ENCODE measurements at places on chromosomes 4 and X.

DNA sequence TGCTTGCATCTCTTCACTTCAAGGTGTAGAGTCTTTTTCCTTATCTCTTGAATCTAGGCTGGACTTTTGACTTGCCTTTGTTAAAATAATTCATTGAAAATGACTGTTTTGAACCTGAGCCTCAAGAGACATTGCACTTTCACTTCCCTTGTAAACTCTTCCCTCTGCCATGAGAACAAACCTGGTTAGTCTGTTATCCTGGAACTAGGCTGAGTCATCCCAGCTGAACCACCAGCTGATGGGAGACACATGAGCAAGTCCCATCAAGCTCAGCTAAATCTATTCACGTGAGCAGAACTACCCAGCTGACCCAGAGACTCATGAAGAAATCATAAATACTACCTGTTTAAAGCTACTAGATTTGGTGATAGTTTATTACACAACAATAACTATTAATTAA, 202.3 kb upstream of the CENPE start:
- DNase-seq = no peak

GRCh38 chr4:187103351-187103750, 379.7 kb upstream of the FAT1 start:
- no peak for DNase-seq

DNA sequence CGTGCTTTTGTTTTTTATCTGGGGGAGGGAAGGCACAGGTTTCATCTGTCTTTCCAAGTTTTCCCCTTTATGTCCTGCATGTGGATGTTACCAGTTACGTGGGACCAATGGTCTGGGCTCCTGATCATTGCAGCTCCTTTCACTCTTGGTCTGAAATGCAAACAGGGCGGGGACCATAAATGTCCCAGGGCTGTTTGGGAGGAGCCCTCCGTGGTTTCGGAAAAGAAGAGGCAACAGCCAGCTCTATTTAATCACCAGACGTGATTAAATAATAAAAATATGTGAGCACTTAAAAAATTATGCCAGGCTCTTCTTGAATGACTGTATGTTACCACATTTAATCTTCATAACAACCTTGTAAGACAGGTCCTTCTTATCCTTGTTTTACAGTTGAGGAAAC, 30.8 kb upstream of the C1GALT1C1 start:
- no peak for DNase-seq

DNA sequence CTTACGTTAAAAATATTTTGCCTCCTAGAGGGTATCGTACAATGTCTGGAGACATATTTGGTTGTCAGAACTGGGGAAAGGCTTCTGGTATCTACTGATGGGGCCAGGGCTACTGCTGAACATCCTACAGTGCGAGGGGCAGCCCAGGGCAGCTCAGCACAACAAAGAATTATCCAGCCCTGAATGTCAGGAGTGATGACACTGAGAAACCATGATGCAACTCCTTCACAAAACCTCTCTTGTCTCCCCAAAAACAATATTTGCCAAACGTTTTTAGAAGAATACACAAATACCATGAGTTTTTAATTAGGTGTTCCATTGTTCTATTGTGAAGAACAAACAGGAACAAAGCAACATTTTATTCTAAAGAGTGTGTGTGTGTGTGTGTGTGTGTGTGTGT, 43.4 kb upstream of the CLNK start:
- DNase-seq = no peak

GRCh38 chr4:2836391-2836859, 7.2 kb upstream of the ADD1 start:
- DNase-seq = no peak

DNA sequence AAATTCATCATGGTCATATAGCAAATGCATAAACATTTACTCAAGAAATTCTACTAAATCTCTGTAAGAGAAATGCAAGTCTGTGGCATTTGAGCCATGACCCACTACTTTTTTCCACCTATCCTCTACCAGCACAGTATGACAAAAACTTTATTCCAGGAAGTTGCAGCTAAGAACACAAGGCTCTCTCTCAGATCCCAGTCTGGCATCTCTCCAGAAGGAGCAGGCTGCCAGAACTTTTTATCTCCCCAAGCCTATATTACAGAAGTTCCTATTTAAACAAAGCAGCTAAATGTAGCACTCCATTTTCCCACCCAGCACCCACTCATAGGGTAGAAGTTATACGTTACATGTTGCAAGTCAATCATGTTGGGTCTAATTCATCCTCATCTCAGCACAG, 49.3 kb upstream of the EPGN start:
- no peak for DNase-seq

GRCh38 chr4:153485359-153485758, 19.2 kb downstream of the TMEM131L start:
- no peak for DNase-seq

- DNase-seq = no peak
These were observed 305.6 kb upstream of the DIPK2B start for GRCh38 chrX:45506149-45506730.

- no peak for DNase-seq
These were observed 4.9 kb upstream of the ZNF81 start for GRCh38 chrX:47831788-47832187.

DNA sequence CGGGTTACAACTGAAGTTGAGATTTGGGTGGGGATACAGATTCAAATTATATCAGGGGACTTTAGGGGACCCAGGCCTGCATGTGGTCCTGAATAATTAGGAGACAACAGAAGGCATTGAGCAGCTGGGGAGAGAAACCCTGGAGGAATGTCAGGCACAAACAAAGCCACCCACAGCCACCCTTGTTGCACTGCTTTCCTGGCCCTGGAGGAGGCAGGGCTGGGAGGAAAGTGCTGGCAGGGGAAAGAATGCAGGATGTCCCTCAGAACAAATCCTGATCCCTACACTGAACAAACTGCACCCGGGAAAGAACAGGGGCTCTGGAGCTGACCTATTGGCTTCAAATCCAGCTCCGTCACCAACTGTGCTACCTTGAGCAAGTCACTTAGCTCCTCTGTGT, 214.1 kb upstream of the ATP6AP2 start:
- no peak for DNase-seq

DNA sequence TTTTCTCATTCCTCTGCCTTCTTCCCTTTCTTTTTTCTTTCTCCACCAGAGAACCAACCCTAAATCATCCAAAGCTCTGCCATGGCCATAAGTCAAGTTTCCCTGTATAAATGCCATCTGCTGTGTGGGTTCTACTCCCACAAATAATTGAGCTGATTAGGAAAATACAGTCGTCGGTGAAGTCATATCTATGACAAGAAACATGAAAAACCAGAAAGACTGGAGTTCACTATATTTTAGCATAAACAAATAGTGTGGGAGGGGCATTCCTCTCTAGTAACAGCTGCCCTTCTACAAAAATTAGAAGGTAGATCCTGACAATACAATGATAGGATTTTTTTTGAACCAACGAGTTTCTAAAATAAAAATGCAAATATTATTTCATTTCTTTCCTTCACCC, 48.8 kb downstream of the SPOCK3 start:
- DNase-seq = no peak

DNA sequence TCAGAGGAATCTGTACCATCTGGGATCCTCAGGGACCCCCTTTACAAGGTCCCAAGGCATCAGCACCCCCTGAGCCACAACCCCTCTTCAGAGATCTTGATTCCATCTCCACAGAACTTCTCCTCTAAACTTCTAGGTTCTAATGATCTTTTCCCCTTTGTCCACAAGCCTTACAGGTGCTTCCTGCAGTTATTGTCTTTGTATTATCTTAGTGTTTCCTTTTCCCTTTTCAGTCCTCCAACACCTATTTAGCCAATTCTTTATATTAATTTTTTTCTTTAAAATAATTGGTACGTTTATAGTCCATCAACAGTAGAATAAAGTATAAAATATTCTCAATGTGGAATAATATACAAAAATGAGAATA, 35.2 kb upstream of the FAM241A start:
- no peak for DNase-seq

DNA sequence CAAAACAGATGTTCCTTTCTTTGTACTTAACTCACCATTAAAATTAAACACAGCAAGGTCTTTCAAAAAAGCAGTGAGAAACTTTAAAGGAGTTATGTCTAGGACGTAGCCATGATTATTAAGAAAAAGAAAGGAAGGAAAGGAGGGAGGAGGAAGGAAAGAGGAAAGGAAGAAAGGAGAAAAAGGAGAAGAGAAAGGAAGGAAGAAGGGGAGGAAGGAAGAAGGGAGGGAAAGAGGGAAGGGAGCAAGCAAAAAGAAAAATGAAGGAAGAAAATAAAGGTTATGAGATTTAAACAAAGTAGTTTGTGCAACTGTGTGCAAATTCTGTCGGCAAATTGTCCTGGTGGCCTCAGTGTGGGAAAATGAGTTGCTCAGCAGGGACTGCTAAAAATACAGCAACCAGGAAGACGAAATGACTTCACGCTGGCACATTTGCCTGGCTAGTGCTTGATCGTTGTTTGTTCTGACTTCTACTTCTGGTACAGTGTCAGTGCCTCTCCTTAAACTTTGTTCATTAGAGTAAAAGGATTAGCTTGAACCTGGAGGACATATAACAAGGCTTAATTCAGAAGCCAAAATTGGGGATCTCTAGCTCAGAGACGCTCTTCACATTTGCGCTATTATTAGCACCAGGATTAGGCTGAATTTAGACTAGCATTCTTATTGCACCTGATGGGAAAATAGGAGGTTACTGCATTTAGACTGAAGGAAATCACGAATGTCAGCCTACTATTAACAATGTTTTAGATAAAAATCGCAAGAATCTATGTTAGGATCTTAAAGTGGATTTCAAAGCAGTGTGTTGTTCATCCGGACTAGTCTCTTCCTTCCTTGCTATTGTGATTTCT, 81.2 kb downstream of the DCK start:
- DNase-seq = no peak

DNA sequence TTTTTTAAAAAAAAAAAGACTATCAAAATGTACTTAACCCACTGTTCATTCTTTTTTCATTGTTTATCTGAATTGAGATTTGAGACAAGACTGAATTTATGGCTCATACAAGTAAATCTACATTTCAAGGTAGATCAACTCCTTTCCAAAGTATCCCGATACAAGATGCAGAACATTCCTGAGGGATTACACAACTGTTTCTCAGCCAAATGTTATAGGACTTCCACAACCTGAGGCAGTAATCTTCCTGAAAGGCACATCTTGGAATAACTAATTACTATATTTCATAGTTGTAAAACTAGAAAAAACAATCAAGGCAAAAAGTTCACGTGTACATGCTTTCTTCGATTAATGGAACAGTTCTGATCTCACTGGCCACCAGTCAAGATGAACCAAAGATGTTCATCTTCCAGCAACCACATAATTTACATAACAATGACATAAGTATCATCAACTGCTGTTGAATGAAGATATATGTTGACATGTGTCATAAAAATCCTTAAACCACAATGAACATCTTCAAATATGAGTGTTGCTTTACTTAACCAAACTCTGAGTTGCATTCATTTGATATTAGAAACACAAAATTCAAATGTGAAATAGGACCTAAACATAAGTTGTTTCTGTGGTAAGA, 225.2 kb upstream of the DKK2 start:
- no peak for DNase-seq

DNA sequence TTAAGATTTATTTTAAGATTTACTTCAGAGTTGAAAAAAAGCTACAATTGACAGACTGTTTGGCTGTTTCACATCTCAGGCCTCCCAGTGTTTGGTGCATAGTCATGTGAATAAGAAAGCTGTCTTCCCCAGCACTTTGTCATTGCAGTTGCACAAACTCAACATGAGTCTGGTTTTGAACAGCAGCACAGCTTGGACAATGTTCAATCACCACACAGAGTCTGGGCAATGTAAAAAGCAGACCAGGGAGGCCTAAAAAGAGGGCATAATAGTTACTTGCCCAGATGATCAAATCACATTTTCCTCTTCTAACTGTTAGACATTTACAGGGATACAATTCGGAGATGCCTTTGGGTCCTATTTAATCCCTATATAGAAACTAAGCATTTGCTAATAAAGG, 1055.0 kb downstream of the RPA4 start:
- peak; percentile 3 for DNase-seq

DNA sequence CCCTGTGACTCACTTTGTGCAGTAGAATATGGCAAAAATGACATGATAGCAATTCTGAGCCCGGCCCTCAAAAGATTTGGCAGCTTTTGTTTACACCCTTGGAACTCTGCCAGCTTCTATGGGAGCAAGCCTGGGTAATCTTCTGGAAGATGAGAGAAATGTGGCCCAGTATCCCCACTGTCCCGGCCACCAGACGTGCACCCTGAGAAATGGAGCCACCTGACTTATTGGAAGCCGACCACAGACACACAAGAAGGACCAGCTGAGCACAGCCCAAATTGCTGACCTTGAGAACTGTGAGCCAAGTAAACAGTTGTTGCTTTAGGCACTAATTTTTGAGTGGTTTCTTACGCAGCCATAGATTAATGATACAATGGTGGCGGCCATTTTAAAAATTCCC, 197.0 kb downstream of the STIM2 start:
- no peak for DNase-seq

DNA sequence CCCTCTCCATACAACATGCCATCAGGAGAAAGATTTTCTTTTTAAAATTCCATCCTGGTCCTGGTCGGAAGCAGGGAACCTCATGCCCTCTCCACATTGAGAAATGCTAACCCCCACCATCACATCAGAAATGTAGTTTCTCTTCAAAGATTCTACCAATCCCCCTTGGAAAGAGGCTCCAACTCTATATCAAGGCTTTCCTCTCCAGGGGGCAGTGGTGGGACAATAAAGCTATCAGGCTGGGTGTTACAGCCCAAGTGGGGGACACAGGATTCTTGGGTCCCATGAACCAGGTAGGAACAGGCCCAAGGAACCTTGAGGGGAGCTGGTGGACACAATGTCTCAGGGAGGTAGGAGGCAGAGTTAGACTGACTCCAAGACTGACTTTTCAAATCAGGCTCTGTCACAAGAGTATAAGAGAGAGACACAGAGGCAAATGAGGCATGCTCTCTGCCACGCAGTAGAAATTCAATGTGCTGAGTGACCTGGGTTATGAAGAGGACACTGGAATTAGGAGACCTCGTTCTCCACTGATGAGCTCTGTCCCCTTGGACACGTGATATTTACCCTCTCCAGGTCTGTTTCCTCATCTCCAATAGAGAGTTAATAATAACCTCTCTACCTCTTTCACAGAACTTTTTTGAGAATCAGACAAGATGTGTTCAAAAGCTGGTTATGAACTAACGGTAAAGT, 4.5 kb downstream of the GJB1 start:
- no peak for DNase-seq

DNA sequence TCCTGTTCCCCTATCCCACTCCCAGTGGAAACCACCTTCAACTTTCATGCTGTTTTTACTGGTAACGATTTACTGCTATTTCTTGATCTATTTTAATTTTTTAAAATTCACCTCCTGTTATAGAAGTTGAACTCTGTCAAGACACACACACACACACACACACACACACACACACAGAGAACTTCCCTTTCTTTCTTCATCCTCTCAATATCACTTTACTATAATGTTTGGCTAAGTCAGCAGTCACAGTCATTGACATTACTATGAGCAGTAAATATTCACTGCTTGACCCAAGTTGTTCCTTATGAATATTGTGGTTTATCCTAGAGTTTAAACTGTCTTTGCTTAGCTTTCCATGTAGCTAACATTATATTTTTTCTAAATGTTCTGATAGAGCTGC, 24.0 kb upstream of the SGMS2 start:
- no peak for DNase-seq

GRCh38 chr4:124694306-124694705, 18.2 kb downstream of the ANKRD50 start:
- no peak for DNase-seq
